ENCODE measurements at places on chromosomes 2 and 18.

DNA sequence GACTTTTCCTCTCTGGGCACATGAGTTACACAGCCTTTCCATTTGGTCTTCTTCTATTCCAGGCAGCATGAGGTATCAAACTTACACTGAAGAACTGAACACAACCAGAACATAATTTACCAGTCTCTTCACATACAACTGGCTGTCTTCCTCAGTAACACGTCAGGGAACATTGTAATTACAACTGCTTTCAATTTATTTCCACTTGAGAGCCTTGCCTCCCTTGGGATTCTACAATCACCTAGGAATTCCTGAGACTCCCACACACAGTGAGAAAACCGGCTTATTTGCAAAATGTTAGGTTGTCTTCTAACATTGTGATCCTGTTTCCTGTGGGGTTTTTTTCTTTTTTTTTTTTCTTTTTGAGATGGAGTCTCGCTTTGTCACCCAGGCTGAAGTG lies 149.9 kb downstream of the TMX3 start:
- DNase-seq: no peak

DNA sequence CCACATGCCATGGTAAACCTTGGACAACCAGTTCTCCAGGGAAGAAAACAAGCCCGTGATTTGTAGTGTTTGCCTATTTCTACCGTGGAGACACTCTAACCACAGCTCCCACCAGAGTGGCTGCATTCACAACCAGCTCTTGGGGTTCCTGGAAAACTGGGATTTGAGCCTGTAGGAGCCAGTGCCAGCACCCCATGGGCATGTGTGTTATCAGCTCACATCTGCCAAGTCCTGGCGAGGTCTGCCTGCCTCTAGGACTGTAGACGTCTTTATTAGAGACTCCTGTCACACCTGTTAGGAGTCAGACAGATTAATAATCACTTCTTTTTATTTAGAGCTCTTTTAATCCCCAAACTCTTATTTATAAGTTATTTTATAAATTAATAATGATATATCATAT lies 41.0 kb downstream of the INPP5D start:
- no peak for DNase-seq

- no peak for DNase-seq
Measured at GRCh38 chr2:17857021-17857420, 21.4 kb upstream of the KCNS3 start.

DNA sequence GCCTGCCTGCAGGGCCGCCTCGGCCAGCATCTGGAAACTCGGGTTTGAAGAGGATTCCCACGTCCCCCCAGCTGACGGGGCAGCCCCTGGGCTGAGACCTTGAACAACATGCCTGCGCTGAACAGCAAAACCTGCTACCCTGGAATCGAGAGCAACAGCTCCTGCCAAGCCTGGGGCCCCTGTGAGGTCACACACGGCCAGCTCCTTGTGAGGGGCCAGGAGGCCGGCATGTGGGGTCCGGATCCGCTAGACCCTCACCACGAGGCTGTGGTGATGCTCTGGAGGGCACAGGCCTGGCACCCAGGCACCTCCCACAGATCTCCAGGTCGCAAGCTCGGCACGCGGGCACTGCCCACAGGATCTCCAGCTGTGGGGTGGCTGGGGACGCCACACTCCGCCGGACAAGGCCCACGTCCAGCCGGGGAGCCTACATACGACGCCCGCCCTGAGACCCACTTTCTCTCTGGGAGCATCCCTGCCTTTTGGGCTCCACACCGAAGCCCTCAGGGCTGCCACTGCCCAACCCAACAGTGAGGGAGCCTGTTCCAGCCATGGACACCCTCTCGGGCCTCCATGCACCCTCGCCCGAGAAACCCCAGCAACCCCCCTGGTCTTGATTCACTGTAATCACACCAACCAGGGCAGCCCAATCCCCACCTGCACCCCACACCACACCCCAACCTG lies 34.1 kb downstream of the SLC66A2 start:
- no peak for DNase-seq

DNA sequence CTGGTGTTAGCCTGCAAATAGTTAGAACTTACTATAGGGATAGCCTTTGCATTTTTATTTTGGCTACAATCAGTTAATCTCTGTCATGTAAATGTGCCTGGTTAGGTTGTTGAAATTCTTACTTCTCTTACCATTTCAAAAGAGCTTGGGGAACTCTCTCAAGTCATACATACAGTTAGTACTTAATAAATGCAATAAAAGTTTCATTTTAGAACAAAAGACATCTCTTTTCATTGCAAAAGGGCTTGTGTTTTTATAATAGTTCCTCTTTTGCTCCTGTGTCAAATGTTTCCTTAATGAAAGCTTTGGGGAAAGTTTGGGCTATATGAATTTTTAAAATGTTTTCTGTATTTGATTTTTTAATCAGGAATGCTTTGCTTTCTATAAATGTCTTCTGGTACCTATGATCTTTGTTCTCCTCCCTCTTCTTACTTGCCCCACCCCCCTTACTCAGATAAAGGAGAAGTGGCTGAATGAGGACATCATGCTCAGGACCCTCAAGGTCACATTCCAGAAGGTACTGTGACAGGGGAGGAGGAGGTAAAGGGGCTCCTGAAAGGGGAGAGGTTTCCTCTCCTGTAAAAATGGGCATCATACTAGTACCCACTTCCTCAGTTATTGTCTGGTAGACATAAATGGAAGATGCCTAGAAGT lies 13.6 kb downstream of the PTPN18 start:
- DNase-seq: no peak

DNA sequence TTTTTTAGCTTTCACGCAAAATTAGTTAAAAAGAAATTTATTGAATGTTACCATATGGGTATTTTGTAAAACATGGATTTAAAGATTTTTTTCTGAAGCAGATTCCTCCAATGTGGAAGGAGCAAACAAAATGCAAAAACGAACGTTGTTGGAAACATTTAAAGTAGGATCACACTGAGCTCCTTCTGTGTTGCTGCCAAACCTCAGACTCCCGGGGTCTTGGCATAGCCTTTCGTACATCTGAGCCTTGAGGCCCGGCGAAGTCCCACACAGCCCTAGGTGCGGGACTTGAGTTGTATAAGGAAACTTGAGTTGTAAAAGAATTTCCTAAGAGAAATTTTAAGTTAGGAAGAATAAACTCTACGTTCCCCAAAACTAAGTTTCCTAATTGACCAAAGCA lies 52.0 kb upstream of the CD226 start:
- DNase-seq: no peak

- peak; percentile 66 for DNase-seq
Measured at GRCh38 chr18:45879681-45880655, 54.5 kb downstream of the SIGLEC15 start.

- peak; percentile 69 for DNase-seq
Measured at GRCh38 chr18:24632158-24632988, 171.9 kb downstream of the HRH4 start.

DNA sequence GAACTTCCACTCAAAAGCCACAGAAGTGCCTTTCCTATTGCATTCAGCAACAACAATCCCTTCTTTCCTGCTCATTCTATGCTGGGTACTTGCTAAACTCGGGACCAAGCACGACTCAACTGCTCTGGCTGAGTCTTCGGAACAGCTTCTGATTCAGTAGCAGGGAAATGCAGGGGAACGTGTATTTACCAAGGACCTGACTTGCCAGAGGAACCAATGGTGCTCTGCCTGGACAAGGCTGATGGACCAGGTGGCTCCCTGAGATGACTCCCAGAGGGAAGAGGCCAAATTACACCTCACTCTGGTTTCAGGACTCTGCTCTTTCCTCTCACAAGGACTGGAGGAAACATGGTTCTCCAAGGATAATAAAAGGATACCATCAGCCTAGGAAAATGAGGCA lies 12.2 kb downstream of the CXCR2 start:
- DNase-seq: no peak

DNA sequence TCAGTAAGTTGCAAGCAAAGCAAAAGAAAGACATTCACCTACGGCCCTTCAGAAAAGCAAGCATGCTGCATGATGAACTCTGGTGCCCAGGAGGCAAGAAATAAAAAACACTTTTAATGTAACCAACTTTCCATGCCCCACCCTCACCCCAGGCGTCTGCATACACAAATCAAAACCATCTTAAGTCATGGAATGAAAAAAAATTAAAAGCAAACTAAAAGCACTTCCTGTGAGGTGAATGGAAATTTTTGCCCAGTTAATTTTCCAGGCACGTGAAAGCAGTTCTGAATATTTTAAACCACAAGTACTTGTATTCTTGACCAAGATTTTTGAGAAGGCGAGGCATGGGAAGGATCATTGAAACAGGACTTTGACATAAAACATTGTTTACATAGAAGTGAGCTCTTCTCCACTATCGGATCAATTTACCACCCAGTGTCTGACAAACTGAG lies 2.5 kb upstream of the ICOS start:
- DNase-seq: no peak

- DNase-seq: no peak
Measured at GRCh38 chr2:214130114-214130513, 280.7 kb upstream of the VWC2L start.

DNA sequence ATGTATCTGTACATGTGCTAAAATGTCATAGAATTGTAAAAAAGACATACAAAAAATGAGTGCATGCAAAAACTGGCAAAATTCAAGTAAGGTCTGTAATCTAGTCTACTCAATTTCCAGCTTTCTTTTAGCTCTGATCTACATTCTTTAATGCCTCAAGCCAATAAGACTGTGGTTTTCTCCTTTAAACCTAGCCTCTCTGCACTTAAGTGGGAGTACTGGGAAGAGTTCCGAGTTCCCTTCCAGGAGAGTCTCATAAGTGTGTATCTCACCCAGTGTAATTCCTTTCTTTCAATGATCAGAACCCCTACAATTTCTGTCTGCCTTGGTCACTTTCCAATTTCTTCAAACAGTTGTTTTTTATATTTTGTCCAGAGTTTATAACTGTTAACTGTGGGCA lies 150.1 kb downstream of the PTRHD1 start:
- DNase-seq: no peak

DNA sequence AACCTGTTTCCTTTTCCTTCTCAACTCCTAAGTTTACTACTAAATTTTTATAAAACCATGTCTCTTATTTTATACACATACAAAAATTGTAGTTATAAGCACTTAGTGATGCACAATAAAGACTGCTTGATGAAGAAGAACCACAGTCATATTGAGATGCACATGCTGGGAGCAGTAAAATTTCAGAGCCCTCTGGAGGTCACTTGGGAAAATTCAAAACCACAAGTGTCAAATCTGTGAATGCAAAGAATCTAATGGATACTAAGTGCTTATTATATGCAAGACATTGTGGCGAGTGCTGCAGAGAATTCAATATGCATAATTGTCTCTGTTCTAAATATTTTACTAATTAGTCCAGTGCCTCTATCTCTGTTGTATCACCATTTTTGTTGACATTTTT lies 180.5 kb downstream of the VWC2L start:
- DNase-seq: no peak
